Globus pallidus (tissue), 1 donor: ENCODE measurements at places on chromosomes 6 and 20.

DNA sequence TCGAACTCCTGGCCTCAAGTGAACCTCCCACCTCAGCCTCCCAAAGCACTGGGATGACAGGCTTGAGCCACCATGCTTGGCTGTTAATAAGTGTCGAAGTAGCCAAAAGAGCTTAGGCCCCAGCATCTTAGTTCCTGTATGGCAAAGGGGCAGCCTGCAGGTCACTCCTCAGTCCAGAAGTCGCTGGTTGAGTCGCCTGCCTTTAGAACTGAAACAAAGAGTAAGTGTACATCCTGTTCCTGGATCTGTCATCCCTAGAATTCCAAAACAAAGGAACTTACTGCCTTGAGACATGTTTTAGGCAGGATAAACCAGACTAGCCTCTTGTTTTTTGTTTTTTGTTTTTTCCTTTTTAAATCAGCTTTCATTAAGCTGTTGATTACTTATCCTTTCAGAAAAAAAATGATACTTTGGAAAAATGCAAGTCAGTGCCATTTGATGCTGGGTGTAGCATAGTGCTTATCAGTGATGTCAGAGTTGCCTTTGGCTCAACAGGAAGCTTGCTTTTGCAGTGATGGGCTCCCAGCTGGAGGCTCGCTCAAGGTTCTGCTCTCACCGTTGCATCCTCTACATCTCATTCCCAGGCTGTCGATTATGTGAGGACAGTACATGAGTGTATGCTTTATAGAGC lies 9.0 kb downstream of the ACTR5 start:
- no peak for DNase-seq

DNA sequence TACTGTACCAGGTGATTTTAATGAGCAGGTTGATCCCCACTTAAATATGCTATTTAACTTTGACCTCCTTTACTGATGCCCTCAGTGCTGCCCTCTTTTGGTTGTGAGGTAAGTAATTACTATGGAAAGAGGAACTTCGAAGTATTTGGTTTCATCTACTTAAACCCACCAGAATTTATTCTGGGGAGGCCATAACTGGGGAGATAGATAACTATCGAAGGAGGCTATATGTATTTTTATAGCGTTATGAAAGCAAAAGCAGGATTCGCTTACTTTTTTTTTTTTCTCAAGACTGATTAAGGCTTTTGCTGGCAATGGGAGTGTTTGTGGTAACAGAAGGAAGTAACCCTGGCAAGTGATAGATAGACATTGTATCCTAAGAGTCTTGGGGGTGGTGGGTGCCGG lies 168.9 kb upstream of the CENPW start:
- DNase-seq = no peak

GRCh38 chr20:1944345-1945091 lies 49.3 kb downstream of the SIRPA start:
- no peak for DNase-seq

GRCh38 chr6:33018904-33019303 lies 9.5 kb upstream of the HLA-DOA start:
- DNase-seq = peak; percentile 75

- DNase-seq = no peak
Observed at GRCh38 chr6:43953794-43954310, 173.4 kb downstream of the MRPL14 start.

DNA sequence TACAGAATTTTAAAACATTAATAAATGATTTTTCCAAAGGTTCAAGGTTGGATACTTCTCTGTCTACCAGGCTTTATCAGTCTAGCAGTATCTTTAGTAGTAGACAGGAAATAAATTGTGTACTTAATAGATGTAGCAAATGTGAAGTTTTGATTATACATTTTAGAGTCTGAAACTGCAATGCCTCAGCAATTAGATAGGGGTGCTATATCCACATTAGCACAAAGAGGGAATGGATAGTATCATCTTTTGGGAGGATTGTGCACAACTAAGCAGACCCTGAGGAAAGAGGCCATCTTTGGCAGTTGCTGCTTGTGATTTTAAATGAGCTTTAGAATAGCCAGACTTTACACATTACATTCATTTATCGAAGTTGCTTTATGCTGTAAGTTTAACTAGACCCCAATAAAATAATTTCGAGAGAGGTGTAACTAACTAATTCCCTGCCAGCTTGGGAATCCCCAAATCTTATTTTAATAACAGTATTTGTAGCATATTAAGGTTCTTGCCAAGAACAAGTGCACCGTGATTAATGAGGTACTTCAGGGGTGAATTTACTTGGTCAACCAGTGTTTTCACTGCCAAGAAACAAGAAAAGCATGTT lies 2.8 kb downstream of the KCNQ5 start:
- peak; percentile 10 for DNase-seq

GRCh38 chr20:64051561-64052325 lies 2.3 kb upstream of the SOX18 start:
- DNase-seq = no peak

DNA sequence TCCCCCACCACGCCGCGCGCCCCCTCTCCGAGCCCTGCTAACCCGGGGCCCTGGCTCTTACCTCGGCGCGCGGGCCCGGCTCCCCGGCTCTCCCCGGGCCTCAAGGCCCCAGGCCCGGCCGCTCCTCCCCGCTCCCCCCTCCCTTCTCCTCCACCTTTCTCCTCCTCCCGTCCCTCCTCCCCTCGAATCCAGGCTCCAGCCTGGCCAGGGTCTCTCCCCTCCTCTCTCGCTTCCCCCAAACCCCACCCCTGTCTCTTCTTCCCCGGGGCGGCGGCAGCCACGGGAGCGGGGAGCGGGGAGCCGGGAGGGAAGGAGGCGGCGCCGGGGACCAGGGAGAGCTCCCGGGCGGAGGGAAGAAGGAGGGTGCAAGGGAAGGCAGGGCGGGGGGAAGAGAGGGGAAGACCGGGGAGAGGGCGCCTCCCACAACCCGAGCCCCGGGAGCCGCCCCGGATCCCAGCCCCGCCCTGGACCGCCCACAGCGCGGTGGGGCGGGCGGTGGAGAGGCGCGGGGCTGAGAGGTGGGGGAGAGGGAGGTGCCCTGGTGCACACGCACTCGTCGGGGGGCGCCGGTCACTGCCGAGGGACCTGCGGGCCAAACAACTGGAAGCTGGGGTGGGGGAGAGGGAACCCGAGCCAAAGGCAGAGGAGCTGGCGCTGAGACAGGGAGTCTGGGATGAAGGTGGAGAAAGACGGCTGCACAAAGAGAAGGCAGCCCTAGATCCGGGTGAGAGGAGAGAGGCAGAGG lies at the start of gene GABBR1:
GABBR1 (minus strand) TSS at position 395 of the 745 bp plus-strand sequence. CDS start 798 bp downstream, outside the sequence.
- peak; percentile 82 for DNase-seq

DNA sequence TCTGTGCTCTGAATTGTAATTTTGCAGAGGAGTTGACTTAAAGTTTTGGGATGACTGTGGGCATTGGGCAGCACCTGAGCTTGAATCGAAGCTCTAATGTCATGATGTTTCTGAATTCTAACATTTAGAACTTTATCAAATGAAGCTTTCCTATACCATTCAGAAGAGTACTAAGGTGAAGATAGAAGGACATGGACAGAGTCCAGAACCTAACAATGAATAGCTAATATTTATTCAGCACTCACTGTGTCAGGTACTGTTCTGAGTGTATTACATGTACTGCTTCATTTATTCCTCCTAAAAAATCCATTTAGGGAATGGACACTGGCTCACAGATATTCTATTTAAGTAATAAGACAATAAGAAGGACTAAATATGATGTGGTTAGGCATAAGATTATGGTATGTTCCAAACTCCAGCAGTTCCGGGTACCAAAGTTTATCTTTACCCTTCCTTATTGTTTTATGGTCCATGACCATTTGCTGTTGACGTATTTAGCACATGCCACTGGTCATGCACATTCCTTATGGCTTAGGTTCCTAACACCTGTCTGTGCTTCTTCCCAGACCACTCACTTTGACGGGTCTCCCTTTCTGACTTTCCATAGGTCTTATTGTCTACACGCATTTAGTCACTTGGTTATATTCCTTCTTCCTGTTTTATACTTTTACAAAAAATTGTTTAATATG lies 20.3 kb downstream of the BCKDHB start:
- no peak for DNase-seq

DNA sequence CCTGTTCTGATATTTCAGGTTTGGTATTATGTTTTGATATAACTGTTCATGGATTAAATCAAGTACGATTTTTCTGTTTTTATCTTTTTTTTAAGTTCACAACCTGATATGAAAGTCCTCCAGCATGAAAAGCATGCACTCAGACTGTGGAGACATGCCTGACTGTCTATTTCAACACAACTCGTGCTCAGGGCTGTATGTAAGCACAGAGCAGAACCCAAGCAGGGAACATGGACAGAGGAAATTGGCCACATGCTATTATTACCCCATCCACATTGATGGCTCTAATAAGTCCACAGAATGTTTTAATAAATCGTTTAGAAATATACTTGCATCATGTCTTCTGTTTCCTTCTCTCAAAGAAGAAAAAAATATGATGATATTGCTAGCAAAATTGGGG lies 730.4 kb downstream of the C6orf118 start:
- DNase-seq = no peak

- DNase-seq = no peak
Observed at GRCh38 chr6:96212066-96212465, 196.3 kb downstream of the FUT9 start.

- peak; percentile 82 for DNase-seq
Observed at GRCh38 chr6:32885698-32886286, 31.8 kb downstream of the PSMB9 start.

- DNase-seq = no peak
Observed at GRCh38 chr6:44558024-44558831, 170.7 kb downstream of the CDC5L start.

DNA sequence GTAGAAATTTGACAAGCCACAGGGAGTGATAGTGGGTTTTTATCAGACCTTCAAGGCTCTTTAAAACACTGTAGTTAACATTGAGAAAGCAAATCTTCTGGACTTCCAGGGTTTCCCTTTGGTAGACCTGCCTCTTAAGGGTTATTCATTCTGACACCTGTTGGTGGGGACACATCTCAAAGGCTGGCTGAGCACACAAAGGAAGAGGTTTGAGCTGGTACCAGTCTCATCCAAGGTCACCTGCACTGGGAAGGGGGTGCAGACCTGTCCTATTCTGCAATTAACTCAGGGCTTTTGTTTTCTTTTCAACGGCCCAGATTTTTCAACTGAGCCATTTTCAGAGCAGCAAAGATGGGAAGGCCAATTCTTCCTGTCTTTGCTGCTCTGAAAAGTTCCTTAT lies 45.6 kb downstream of the EDN1 start:
- no peak for DNase-seq

GRCh38 chr6:149049230-149049629 lies 268.3 kb upstream of the TAB2 start:
- DNase-seq = no peak

DNA sequence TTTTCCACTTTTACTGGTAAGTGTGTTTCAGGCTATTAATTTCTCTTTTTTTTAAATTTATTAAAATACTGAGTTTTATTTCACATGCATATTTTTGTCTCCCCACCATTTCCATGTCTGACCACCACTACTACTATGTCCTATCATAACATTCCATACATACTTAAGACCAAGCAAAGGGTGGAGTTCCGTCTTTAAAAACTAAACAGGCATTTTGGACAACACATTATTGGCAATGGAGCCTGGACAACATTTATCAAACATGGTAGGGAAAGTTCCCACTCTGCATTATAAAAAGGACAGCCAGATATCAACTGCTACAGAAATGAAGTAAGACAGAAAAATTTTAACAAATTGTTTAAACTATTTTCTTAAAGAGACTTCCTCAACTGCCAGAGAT lies 91.9 kb downstream of the LMBRD1 start:
- no peak for DNase-seq

DNA sequence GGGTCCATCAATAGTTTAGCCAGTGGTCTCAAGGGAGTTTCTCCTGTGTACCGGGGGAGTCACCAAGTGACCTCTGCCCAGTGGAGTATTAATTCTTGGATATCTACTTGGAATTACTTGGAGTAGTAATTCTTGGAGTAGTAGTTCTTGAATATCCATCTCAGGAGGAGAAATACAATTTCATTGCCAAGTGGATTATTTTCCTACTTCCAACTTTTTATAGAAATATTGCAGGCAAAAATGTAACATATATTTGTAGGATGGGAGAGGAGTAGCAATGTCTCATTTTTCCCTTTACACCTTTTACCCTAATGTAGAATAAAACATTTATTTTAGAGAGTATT lies 91.6 kb upstream of the FAM184A start:
- DNase-seq = no peak
